ENCODE measurements at places on chromosomes 4 and X.

- no peak for DNase-seq
Measured at GRCh38 chrX:154729439-154729838, 21.4 kb downstream of the GAB3 start.

DNA sequence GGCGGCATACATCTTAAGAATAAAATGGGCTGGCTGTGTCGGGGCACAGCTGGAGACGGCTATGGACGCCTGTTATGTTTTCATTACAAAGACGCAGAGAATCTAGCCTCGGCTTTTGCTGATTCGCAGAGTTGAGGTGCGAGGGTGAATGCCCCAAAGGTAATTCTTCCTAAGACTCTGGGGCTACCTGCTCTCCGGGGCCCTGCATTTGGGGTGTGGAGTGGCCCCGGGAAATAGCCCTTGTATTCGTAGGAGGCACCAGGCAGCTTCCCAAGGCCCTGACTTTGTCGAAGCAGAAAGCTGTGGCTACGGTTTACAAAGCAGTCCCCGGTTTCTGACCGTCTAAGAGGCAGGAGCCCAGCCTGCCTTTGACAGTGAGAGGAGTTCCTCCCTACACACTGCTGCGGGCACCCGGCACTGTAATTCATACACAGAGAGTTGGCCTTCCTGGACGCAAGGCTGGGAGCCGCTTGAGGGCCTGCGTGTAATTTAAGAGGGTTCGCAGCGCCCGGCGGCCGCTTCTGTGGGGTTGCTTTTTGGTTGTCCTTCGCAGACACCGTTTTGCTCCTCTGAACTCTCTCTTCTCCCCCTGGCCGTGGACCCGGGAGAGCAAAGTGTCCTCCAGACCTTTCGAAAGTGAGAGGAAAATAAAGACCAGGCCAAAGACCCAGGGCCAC, 1.9 kb downstream of the SHOX start:
- DNase-seq, result no peak

DNA sequence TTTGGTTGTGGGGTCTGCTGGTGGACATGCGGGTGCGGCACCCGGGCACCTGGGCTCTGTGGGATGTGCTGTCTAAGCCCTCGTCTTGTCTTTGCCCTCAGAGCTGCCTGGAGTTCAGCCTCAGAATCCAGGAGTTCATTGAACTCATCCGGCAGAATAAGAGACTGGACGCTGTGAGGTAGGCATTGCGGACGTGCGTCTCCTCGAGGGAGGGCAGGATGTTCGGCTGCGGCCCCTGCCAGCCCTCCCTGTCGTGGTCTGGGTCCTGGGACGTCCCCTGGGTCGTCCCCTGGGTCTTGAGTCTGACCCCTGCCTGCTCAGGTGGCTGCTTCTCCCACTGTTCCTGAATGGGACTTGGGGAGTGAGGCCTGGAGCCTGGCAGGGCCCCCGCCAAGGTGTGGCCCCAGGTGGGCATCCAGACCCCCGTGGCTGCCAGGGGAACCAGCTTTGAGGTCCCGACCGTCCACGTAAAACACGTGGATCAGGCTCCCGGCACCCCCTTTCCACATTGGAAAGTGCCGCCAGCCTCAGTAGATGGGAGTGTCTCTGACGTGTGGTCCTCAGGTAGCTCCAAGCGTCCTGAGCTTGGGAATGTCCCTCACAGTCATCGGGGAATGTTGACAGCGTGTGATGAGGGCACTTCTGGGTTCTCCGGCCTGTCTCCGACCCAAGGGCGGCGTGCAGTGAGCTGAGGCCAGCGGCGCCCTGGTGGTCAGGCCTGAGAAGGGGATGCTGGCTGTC, 19.3 kb upstream of the UVSSA start:
- DNase-seq, result no peak

- no peak for DNase-seq
Measured at GRCh38 chr4:153785910-153786721, 2.8 kb downstream of the SFRP2 start.

DNA sequence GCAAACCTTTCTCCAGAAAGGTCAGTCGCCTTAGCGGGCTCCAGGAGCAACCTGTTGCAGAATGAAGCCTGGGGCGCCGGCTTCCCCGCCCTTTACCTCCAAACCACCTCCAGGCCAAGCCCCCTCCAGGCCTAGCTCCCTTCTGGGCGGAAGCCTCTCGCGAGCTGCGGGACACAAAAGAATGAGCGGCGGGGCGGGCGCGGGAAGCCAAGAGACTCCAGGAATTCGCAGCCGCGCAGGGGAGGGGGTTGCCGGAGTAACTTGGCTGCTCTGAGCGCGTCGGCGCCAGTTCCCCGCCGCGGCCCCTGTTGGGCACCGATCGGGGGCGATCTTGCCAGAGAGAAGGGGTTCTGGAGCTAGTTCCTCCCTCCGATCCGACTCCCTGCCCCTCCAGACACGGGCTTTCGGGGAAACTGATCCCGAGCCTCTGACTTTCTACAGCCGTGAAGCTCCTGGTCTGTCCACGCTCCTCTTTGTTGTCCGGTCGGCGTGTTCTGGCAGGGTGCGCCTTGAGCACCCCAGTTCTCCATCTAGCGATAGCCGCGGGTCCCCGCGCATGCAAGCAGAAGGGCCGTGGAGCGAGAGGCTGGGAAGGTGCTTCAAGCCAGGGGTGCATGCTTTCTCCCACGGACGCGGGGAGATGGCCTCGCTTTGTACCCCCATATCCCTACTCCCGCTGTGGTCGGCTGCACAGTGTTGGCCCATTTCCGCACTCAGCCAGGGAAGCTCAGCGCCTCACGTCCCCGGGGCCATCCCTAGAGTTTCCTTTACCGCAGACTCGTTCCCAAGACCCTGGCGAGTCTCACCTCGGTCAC, 1.2 kb downstream of the PROM1 start:
- DNase-seq, result no peak

- DNase-seq, result no peak
Measured at GRCh38 chr4:32002037-32002747, 1282.0 kb downstream of the PCDH7 start.

GRCh38 chrX:41259516-41259915, 74.4 kb upstream of the DDX3X start:
- DNase-seq, result no peak

DNA sequence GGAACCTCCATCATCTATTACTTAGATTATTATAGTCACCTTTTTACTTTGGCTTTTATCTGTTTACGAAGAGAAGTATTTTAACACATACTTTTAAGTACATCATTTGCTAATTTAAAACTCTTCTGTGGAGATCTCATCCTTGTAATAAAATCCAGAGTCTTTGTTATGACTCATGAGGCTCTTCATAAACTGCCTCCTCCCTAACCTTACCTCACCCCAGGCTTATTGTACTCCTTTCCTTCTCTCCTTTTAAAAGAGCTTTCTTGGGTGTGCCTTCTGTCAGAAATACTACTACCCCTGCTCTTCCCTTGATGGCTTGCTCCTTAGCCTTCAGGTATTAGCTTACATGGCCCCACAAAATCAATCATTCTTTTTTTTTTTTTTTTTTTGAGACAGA, 6.6 kb downstream of the ARL9 start:
- DNase-seq, result no peak

- DNase-seq, result peak; percentile 3
Measured at GRCh38 chr4:122921971-122922876, at the start of gene NUDT6. TSS of gene NUDT6 (minus strand) at chr4:122922597. CDS start at chr4:122922572, 25 bp downstream.

- DNase-seq, result no peak
Measured at GRCh38 chr4:8419222-8420041, 21.1 kb downstream of the ACOX3 start.

- DNase-seq, result no peak
Measured at GRCh38 chr4:144787365-144788258, 141.7 kb downstream of the HHIP start.

DNA sequence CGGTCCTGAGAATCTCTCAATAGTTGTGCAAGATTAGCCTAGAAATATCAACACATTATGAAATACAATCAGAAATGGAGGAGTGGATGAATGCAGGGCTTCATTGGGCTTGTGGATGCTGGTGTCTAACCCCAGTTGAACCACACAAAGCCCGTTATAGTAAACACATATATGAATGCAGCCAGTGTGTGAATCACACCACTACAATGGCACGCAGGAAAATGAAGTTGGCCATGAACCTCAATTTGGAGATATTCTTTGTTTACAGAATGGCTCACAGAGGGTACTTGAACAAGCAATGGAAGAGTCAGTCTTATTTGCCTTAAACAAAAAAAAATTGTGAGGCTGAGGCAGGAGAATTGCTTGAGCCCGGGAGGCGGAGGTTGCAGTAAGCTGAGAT, 57.8 kb downstream of the SOD3 start:
- no peak for DNase-seq

GRCh38 chrX:69297506-69297905, 132.3 kb upstream of the PJA1 start:
- DNase-seq, result no peak

DNA sequence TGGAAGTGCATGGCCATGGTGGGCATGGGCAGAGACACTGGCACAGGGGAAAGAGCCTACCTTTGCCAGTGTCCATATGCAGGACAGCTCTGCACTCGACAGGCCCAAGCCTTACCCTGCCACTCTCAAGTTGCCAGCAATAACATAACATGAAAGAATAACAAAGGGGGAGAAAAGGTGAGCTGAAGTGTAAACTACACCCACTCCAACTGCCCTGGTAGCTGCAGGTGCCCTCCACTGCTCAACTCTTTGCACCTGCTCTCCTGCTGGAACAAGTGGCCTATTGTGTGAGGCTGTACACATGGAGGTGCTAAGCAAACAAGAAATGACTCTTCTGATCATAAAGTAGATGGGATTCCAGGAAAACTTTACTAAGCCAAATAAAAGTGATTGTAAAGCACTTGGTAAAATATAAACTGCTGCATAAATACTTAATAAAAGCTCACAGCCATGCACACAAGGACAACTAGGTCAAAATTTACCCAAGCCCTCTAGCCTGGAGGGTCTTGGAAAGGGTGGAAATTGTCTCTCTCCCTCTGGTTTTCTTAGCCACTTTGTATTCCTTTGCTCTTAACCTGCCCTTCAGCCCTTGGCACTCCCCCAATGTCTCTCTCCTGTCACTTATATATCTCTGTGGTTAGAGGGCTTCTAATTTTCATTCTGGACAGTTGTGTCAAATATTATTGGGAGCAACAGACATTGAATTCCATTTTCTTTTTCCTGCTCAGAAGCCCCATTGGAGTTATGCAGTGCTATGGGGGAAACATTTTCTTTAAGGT, 261.2 kb upstream of the GPC4 start:
- no peak for DNase-seq

GRCh38 chr4:170091069-170091696, 1.4 kb upstream of the AADAT start:
- DNase-seq, result no peak

GRCh38 chrX:6777238-6778002, 242.5 kb upstream of the VCX3A start:
- no peak for DNase-seq

DNA sequence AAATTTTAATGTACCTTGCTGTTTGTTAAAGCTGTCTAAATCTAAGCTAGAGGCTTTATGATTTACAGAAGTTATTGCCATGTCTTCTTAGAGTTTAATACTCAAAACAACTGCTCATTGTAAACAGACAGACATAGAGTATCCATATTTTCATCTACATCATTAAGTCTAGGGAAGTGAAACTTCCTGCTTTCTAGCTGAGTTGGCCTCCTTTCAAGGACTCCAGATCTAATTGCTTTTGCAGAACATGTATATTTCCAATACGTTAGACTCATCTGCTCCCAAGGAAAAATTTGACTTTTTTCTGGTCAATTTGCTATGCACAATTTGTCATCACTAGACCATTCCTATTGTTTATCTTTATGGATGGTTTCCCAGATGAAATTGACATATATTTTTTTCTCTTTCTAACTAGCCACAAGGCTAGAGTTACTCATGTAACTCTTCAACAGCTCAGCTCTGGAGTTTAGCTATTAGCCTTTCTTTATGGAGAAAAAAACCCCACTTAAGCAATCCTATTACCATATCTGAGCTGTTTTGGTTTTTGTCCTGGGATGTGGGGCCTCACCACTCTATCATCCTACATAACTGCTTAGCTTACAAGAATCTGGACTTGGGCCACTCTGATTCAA, 122.9 kb downstream of the PPA2 start:
- no peak for DNase-seq

GRCh38 chrX:11269996-11270395, 23.2 kb upstream of the AMELX start:
- no peak for DNase-seq

- no peak for DNase-seq
Measured at GRCh38 chr4:100268789-100269188, 78.5 kb upstream of the DDIT4L start.

DNA sequence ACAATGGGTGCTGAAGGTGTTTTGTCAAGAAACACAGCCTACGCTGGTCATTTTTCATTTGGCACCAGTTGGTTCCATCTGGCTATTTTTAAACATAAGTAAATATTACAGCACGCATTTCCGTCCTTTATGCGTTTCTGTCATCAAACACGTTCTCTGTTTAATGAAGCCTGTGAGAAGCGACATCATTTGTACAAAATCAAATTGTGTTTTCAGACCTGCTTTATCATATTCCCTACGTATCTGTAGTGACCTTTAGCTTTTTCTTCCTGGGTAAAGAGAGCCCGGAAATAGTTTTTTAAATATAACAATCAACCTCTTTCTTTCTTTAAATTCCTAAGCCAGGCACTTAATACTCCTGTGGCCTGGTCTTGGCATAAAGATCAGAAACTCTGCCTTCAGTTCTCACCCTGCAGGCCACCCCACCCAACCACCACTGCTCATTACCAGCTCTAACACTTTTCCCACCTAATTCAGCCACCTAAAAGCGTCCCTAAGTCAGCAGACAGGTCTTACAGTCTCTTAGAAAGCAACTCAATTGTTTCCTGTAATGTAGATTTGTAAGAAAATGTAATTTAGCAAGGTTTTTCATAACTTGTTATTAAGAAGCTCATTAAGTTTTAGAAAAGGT, 30.4 kb downstream of the ACSL1 start:
- DNase-seq, result no peak

GRCh38 chr4:60209588-60209987, 990.5 kb upstream of the ADGRL3 start:
- DNase-seq, result no peak

GRCh38 chr4:132330994-132331393, 818.1 kb upstream of the PCDH10 start:
- no peak for DNase-seq

- DNase-seq, result peak; percentile 18
Measured at GRCh38 chrX:151680805-151681204, 14.5 kb upstream of the PRRG3 start.

DNA sequence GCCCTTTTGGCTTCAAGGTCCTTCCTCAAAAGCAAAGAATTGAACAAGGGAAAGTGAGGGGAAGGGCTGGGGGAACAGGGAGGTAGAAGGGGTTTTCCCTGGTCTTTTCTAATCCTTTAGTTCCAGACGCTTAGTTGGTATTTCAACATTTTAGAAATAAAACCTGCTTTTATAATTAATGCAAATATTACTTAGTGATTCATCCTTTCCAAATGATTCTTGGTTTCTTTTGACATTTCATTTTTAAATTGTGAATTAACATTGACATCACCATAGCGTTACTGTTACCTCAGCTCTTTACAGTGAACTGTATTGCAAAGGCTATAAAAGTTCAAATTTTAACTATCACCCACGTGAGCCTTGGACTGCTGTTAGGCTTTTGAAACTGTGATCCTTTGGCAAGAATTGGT, 20.9 kb downstream of the NFKB1 start:
- no peak for DNase-seq

GRCh38 chrX:13597874-13598273, 28.5 kb downstream of the EGFL6 start:
- no peak for DNase-seq

Measured in stimulated activated CD4-positive, alpha-beta T cell treated with anti-CD3 and anti-CD28 coated beads, TNF-alpha, amount 100 ng/mL, for 4 hours (primary cell).